ENCODE measurements at places on chromosomes 11 and 22.

GRCh38 chr11:85133636-85134035 is 493.5 kb downstream of the DLG2 start:
- DNase-seq, result no peak

GRCh38 chr11:132343445-132344175 is 973.2 kb downstream of the NTM start:
- no peak for DNase-seq

DNA sequence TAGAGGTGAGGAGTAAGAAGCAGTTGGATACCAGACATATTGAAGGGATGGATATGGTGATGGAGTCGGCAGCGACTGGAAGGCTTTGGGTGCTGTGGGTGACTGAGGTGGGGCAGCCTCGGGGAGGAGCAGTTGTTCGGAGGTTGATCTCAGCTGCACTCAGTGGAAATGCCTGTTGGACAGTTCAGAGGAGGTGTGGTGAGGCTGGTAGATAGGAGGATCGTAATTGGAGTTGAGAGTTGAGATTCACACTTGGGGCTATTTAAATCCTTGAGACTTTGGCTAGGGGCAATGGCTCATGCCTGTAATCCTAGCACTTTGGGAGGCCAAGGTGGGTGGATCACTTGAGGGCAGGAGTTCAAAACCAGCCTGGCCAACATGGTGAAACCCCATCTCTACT is 6.9 kb downstream of the OTUB1 start:
- no peak for DNase-seq

DNA sequence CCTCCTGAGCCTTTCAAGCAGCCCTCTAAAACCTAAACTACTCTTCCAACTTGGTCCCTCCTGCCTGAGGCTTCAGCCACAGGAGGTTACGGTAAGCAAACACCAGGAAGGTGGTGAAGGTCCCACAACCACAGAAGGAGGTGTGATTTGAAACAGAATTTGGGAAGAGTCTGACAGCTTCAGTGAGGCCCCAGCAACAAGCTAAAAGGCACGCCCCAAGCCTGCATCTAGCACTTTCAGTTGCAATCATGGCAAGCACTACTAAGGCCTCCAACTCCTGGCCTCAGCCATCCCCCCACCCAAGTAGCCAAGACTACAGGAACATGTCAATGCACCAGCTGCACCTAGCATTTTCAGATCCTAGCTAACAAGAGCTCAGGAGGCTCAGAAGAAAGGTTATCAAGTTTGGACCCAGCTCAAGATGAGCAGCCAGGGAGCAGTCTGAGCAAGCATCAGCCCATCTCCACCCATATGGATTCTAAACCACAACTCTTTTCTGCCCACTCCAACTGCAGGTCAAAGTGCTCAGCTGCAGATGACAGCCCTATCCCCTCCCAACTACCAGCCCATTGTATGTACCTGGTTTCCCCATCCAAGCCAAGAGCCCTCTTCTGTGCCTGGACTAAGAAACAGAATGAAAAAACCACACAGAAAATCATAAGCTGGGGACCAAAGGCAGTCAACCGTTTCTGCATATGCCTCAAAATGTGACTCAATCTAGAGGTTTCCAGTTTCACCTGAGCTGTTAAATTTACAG is 10.4 kb upstream of the AHNAK start:
- no peak for DNase-seq

GRCh38 chr11:65112546-65113360 is 1.1 kb downstream of the TM7SF2 start:
- no peak for DNase-seq

DNA sequence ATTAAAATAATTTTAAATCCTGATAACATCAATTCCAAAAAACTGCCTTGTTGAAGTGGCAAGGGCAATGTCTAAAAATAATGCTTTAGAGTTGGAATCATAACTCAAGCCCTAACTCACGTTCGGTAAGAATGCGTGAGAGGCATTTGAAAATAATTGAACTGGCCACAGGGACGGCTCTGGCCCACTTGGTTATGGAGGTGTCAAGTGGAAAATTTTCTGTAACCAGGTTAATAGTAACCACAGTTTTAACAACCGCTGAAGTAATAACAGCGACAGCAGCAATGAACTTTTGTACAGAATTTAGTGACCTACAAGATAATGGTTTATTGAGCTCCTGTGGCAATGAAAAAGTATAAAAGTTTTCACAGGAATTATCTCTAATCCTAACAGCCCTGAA is 79.4 kb downstream of the ETS1 start:
- no peak for DNase-seq

GRCh38 chr11:18408558-18409291 is 3.4 kb upstream of the LDHC start:
- DNase-seq, result no peak
